ENCODE measurements at places on chromosomes 16 and 17.
A peak's percentile ranks its signal among the peaks of the same experiment; 100 is the strongest.

DNA sequence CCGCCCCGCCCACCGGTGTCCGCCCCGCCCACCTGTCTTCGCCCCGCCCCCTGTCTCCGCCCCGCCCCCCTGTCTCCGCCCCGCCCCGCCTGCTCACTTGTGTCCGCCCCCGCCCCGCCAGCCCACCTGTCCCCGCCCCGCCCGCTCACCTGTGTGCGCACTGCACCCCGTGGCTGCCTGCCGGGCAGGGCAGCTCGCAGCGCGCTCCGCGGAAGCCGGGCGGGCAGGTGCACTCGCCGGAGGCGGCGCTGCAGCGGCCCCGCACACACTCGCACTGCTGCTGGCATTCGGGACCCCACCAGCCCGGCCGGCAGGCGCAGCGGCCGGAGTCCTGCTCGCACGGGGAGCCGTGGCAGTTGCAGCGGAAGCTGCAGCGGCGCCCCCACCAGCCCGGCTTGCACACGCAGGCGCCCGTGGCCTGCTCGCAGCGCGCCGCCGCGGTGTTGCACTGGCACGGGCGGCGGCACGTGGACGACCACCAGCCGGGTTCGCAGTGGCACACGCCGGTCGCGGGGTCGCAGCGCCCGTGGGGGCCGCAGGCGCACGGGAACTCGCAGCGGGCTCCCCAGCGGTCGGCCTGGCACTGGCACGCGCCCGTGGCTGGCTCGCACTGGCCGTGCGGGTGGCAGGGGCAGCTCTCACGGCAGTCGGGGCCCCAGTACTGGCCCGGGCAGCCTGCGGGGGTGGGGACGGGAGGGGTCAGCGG lies 2.1 kb downstream of the SCARF1 start:
- DNase-seq, result no peak

DNA sequence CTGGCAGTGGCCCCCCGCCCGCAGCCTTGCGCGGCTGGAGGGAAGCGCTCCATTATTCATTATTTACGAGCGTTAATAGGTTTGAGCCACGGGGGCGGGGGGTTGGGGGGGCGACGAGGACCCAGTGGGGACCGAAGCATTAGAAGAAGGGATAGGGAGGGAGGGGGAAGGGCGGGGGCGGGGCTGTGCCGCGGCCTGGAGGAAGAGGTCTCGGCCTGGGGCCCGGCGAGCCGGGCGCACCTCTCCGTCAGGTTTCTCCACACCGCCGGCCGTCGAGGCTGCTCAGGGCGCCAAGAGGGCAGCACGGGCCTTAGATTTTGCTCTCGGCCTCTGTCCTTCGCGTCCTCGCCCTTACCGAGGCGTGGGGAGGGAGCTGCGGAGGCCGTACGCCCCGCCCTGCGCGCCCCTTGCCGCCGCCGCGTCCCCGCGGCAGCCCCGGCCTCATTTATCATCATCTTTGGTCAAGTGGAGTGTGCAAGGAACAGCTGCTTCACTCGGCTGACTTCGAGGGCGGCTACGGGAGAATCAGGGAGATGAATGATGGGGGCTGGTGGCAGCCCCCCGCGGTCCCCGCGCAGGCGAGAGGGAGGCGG lies 54.2 kb downstream of the SREBF1 start:
- DNase-seq, result peak; percentile 41

DNA sequence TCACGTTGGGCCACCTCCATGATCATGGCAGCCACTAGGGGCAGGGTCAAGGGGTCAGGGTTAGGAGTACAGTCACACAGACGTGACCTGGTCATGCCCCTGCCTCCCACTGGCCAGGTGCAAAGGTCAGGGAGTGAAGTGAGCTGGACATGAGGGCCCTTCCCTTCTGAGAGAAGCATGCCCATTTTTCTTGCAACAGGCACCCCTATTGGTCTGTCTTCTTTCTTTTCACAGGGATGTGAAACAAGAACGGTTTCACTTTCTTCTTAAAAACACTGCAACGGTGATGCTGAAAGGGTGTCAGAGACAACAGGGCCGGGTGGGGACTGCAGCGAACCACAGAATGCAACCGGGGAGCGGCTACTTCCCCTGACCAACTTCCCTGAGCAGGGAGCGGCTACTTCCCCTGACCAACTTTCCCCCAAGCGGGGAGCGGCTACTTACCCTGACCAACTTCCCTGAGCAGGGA lies 52.1 kb upstream of the DOC2B start:
- DNase-seq, result no peak

- no peak for DNase-seq
Measured at GRCh38 chr16:10969615-10970014, 25.3 kb downstream of the CLEC16A start.

DNA sequence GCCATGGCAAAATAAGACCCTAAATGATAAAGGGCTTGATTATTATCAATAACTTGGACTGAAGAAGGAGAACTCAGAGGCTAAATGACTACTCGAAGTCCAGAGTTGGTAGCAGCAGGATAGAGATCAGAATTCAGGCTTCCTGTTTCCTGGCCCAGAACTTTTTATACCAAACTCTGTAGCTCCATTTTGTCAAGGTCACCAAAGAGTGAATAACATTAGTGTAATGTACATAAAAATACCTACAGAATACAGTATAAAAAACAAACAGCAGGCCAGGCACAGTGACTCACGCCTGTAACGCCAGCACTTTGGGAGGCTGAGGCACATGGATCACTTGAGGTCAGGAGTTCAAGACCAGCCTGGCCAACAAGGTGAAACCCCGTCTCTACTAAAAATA lies 79.0 kb downstream of the ARHGAP17 start:
- DNase-seq, result no peak

DNA sequence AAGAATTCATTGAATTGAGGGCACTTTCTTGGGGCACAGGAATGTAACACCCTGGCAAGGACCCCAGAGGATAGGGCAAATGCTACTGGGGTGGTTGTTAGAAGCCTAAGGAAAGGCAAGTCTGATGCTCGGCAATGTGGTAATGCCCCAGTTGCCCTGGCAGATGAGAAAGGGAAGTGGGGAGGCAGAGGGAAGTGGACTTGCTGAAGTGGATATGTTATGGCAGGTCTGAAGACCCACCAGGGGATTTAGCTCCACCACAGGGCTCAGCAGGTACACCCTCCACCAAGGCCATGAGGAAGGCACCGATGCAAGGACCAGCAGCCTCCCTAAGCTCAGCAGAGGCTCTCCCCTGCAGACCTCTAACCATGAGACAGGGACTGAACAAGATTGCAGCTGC lies 184.8 kb downstream of the IRX5 start:
- no peak for DNase-seq

DNA sequence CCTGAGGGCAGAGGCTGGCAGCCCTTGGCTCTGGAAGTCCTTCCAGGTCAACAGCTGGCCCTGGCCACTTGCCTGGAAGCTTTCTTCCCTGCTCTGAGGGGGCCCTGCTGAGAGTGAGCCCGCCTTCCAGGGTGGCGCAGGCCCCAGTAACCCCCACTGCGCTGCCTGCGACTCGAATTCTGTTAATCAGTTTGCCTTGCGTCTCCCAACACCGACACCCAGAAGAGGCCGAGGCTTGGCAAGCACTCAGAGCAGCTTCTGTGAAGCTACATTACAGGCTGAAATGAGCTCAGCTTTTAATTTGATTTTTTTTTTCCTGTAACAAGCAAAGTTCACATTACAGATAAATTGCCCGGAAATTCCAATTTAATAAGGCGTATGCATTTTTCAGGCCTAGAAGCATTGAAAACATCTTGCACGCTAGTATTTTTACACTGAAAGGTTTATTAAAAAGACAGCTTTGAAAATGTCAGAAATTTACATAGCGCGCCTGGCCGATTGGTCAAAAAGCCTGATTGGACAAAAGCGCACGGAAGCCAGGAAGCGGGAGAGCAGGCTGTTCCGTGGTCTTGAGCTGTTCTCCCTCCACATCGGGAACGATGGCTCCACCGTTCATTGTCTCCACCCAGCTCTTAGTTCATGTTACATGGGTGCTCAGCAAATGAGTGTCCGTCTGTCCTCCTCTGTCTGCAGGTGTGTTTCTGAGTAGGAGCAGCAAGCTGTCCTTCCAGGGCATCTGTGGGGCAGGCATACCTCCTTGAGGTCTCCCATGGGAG lies 65.5 kb upstream of the HSBP1 start:
- DNase-seq, result no peak

GRCh38 chr17:78576389-78577112 lies 645 bp downstream of the DNAH17 start:
- peak; percentile 37 for DNase-seq

GRCh38 chr16:26993511-26993910 lies 73.2 kb upstream of the C16orf82 start:
- DNase-seq, result no peak

DNA sequence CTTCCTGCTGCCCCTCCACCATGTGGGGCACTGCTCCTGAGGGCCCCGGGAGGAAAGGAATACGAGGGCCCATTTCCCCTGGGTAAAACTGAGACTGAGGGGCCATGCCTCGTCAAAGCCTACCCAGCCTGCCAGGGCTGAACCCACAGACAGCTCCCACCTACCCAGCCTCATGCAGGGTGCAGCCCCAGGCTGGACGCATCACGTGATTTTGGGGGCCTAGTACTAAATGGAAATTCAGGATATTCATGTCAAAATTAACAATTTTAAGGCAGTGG lies 3.4 kb upstream of the OSGIN1 start:
- DNase-seq, result no peak

GRCh38 chr17:17144061-17144460 lies 62.1 kb downstream of the PLD6 start:
- no peak for DNase-seq

DNA sequence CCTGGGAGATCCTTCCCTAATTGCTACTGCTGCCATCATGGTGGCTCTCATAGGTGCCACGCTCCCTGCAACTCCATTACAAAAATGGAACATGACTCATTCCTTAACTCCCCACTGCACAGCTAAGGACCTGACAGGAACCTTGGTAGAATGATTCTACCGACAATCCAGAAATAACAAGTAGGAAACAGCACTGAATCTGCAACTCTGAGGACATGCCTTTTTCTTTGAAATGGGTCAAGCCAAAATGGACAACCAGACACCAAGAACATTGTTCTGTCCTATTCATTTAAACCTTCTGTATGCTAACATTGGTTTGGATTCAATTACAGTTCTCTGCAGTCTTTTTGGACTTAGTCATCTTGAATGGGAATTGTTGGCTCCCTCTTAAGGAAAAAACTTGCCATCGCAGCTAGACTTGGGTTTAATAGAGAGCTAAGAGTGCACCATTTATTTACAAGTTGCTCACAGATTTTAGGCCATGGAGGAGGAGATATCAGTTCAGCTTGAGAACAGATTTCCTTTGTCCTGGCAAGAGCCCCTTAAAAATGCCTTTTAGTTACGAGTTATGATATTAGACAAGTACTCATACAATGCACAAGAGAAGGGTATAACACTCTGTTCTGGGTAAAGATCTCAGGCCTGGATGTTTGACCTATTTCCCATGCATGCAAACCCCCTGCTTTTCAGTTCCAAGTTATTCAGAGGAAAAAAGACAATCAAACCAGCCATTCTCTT lies 20.9 kb upstream of the NSRP1 start:
- DNase-seq, result peak; percentile 81

DNA sequence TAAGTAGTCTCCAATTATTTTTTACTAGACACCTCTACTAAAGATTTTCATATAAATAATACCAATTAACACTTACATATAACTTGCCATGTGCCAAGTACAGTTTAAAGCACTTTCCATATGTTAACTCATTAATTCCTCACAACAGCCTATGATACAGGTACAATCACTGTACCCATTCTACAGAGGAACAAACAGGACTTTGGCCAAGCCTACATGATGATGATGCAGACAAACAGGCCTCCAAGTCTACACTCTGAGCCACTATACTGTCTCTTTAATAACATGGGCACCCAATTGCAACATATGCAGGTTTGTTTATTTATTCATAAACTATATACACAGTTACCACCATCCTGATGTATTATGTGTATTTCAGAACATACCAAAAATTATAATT lies 46.0 kb downstream of the TOX3 start:
- DNase-seq, result no peak

DNA sequence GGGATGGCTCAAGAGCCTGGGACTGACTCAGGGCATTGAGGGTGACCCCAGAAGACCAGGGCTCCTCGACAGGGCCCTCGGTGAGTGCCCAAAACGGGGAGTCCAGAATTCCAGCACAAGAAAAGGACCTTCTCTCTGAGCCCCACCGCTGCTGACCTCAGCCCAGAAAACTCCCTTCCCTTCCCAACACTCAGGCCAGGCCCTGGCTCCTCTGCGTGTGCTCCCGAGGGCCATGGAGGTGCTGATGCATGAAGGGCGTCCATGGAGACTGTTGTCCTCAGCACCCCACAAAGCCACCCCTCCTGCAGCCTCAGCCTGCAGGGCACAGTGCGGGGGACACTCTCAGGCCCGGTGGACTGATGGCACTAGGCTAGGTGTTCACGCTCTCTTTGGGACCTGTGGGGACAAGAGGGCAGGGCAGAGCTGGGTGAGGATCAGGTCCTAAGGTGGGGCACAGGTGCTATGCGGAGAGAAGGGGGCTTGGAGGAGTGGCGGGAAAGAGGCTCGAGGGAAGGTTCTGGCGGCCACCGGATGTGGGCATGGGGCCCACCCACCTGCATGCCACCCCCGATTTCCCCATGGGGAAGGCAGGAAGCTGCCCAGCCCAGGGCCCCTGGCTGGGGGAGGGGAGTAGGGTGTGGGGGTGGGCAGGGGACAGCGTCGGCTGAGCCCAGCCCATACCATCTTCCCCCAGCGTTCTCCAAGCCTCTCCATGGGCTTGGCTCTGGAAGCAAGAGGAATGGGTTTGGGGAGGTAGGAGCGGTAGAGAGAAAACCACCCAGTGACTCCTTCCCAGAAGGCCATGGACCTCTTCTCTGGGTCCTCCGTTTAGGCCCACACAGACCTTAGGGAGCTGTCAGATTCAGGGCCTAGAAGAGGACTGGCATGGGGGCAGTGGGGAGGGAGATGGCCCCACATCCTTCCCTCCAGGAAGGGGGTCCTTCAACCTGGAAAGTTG lies 4.5 kb upstream of the TSPOAP1 start:
- DNase-seq, result no peak

DNA sequence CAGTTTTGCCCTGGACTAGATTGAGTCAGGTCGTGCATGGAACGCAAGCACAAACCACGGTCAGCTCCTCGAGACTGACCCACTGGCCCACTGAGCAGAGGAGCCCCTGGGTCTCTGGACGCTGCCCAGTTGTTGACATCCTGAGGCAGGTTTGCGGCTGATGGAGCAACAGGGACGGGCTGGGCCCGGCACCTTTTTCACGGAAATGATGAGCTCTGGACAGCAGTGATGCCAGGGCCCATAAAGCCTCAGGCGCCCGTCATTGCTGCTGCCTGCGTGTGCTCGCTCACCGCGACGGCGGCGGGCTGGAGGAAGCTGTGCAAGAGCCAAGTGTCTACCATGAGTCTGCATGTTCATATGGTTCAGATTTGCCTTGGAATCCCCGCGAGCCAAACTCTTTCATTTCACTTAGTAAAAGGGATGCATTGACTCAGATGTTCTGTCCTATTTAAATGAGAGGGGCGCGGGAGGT lies 30.8 kb upstream of the CRISPLD2 start:
- DNase-seq, result no peak
